NCI-H1417 (cell line): ENCODE measurements at places on chromosomes 4 and X.
A peak's percentile ranks its signal among the peaks of the same experiment; 100 is the strongest.

DNA sequence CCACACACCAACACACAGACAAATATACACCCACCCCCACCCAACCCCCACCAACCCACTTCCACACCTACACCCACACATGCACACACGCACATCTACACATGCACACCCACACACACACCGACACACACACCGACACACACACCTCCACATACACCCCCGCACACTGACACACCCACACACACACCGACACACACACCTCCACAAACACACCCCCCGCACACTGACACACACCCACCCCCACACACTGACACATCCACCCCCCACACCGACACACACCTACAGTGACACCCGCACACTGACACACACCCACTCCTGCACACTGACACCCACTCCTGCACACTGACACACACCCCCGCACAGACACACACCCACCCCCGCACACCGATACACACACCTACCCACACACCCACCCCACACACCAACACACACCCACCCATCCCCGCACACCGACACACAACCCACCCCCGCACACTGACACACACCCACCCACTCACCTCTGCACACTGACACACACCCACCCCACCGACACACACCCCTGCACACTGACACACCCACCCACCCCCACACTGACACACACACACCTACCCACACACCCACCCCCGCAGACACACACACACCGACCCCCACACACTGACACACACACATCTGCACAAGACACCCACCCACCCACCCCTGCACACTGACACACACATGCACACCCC lies 31.1 kb downstream of the FGFRL1 start:
- DNase-seq = no peak

DNA sequence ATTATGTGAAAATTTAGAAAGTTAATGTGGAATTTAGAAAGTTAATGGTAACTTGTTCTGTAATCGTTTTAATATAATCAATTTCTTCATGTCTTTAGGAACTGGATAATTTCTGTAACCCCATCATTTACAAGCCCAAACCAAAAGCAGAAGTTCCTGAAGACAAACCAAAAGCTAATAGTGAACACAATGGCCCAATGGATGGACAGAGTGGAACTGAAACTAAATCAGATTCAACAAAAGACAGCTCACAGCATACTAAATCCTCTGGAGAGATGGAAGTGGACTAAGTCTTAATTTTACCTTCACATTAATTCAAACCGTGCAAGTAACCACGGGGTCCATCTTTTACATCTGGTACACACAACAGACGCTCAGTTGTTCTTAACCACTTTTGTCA lies 48.1 kb upstream of the PLK4 start:
- DNase-seq = no peak

GRCh38 chr4:2915789-2916188 lies 47.4 kb downstream of the NOP14 start:
- DNase-seq = no peak

DNA sequence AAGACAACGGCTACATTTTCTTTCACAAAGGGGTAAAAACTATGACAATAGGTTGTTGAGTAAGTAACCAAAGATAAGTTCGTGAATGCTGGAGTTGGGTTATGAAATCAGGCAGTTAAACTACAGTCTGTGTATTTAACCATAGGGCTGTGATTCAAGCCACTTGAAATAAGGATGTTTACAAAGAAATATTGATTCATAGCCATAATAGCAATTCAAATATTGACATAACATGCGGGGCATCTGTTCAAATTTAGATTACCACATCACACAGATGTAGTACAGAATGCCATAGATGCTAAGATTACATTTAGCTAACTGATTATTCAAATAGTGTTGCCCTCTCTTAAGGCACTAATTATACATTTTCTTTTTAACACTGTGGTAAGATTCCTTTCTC lies 364.1 kb downstream of the FSTL5 start:
- peak; percentile 46 for DNase-seq
